ENCODE measurements at places on chromosomes 6 and 20. TPM values are rescaled to one million over a fixed set of nuclear protein-coding genes. Genes with fewer than 3 reads are reported as not detected.

Gene SAPCD1
- 1.2 TPM for total RNA-seq

Gene ANKEF1
- total RNA-seq: 1.9 TPM

Gene RBPJL
- not detected for total RNA-seq

Gene OR12D3
- not detected for total RNA-seq

Gene SIRPG
- total RNA-seq: not detected

Gene SEL1L2
- not detected for total RNA-seq

Gene GHRH
- total RNA-seq: not detected

Gene TNFRSF6B
- 57.4 TPM for total RNA-seq

Gene CCR6
- total RNA-seq: not detected

Gene ZNF133
- total RNA-seq: 28.6 TPM

Gene RAE1
- 33.1 TPM for total RNA-seq

Gene GPX5
- total RNA-seq: not detected

Gene VSTM2L
- total RNA-seq: 0.66 TPM

Gene XKR7
- not detected for total RNA-seq

Gene OSBPL2
- 23.0 TPM for total RNA-seq

Gene TRIM15
- not detected for total RNA-seq

Gene KCNK15
- total RNA-seq: 1.6 TPM

Gene SLC22A2
- total RNA-seq: 0.12 TPM

Gene FOXS1
- 0.12 TPM for total RNA-seq

Gene RIMS4
- total RNA-seq: not detected

Gene METTL24
- total RNA-seq: 0.50 TPM

Gene TAGAP
- total RNA-seq: not detected

Gene PACSIN1
- not detected for total RNA-seq

Gene KHDRBS2
- total RNA-seq: not detected

Gene SLC32A1
- total RNA-seq: not detected

Gene C6orf141
- 55.3 TPM for total RNA-seq

Gene SAMHD1
- 20.6 TPM for total RNA-seq

Gene OTOR
- not detected for total RNA-seq

Gene SYNDIG1
- 0.33 TPM for total RNA-seq

Gene DLGAP4
- 10.1 TPM for total RNA-seq

Gene MRAP2
- 4.9 TPM for total RNA-seq

Gene KLHDC3
- total RNA-seq: 59.6 TPM

Gene CYP21A2
- total RNA-seq: not detected

Gene ESR1
- 8.2 TPM for total RNA-seq

Gene ACTL10
- 2.1 TPM for total RNA-seq

Gene MICB
- 21.9 TPM for total RNA-seq

Gene CDH26
- total RNA-seq: 0.12 TPM

Gene GJA10
- total RNA-seq: not detected

Gene PI3
- not detected for total RNA-seq

Gene PRPH2
- 1.8 TPM for total RNA-seq

Gene KCNB1
- under 0.01 TPM for total RNA-seq

Gene RIPPLY2
- total RNA-seq: 0.87 TPM

Gene MUC21
- not detected for total RNA-seq

Gene NKX2-4
- not detected for total RNA-seq

Gene TFAP2C
- total RNA-seq: 9.5 TPM

Gene TMEM200A
- 116 TPM for total RNA-seq

Gene HLA-DOB
- total RNA-seq: 0.12 TPM

Gene HRH3
- not detected for total RNA-seq

Gene NPBWR2
- total RNA-seq: not detected

Gene LRRC73
- total RNA-seq: 0.62 TPM

Gene C6orf136
- total RNA-seq: 3.9 TPM

Gene CD24
- total RNA-seq: 1.2 TPM

Gene PRDM13
- under 0.01 TPM for total RNA-seq

Gene STMND1
- total RNA-seq: not detected

Gene SLC17A3
- not detected for total RNA-seq

Gene NEURL2
- 6.1 TPM for total RNA-seq

Gene PNLDC1
- not detected for total RNA-seq

Gene OGFR
- total RNA-seq: 51.5 TPM

Gene IRF4
- total RNA-seq: under 0.01 TPM
